ENCODE measurements at places on chromosomes 11 and 22.
A peak's percentile ranks its signal among the peaks of the same experiment; 100 is the strongest.

DNA sequence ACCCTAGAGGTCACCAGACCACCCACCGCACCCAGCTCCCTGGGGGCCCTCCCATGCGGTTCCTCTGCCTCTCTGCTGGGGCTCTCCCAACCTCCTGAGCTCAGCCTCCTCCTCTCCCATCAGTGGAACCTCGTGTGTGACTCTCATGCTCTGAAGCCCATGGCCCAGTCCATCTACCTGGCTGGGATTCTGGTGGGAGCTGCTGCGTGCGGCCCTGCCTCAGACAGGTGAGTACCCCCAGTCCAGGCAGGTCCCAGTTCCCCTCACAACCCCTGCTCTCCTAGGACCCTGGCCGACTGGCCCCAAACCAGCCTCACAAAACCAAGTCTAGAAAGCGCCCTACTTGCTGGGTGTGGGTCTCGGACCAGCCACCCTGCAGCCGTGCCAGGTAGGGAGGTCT, 1.6 kb downstream of the SLC22A12 start:
- DNase-seq = no peak

- peak; percentile 61 for DNase-seq
Measured at GRCh38 chr11:70343636-70344035, 54.7 kb upstream of the CTTN start.

DNA sequence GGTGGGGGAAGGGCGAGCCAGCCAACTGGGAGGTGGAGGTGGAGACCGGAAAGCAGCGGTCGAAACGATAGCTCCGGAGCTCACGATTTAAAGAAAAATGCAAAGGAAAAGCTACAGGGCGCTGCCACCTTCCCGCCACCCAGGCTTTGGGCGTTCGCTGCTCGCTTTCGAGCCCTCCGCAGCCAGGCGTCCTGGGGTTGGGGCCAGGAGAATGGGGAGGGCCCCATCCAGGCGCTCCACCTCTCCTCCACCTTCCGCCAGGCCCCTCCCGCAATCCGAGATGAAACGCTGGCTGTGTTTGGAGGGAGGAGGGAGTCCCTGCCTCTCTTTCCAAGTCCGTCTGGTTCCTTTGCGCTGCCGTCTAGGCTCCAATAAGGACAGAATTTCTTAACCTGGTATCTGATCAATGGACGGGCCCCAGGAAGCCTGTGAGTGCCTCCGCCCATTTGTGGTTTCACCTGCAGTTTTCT, 483 bp upstream of the ABTB2 start:
- peak; percentile 23 for DNase-seq

- DNase-seq = no peak
Measured at GRCh38 chr11:74141241-74141695, 29.5 kb downstream of the C2CD3 start.

DNA sequence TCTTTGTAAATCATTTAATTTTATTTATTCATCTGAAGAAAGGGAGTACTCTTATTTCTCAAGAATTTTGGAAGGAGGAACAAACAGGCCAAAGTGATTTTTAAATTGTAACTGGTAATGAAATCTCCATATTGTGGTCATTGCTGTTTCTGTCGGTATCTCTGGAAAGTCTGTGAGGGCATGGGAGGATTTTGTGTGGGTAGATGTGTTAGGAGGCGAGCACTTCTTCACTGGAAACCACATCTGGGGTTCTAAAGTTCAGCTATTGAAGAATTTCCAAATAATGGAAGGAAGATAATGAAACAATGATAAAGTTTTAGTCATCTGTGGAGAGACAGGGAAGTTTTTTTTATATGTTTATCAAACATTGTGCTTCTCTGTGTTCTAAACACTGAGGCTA, 6.6 kb downstream of the TRIM34 start:
- DNase-seq = no peak

GRCh38 chr11:43574411-43574810, 106.1 kb upstream of the HSD17B12 start:
- DNase-seq = no peak

DNA sequence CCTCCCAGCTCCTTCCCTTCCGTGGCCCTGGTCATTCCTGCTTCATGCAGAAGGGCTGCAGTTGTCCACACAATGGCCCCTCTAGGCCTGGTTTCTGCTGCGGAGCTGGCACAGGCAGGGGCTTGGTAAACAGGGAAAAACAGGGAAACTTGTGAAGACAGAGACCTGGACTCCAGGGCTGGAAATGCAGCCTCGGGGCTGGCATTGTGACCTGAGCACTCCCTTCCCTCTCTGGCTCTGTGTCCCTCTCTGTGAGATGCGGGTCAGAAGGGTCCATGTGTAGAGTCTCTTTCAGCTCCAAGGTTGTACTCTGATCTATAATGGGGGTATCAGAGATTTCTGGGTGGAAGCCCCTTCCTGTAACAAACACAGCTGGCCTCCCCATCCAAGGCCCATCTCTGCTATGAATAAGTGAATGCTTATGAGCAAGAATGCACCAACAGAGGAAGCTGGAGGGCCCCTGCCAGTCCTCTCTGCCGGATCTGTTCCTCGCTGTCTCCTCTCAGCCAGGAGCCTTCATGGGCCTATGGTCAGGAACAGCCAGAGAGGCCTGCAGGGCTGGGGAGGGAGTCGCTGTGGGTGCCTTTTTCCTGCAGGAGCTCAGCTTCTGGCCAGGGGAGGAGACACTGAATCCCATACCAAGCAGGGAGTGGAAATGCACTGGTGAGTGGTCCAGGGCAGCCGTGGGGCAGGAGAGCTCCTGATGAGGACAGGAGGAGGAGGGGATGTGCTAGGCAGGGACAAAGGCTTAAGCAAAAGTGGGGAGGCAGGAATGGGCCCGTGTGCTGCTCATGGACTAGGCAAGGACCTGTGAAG, 6.7 kb upstream of the DERL3 start:
- DNase-seq = no peak

DNA sequence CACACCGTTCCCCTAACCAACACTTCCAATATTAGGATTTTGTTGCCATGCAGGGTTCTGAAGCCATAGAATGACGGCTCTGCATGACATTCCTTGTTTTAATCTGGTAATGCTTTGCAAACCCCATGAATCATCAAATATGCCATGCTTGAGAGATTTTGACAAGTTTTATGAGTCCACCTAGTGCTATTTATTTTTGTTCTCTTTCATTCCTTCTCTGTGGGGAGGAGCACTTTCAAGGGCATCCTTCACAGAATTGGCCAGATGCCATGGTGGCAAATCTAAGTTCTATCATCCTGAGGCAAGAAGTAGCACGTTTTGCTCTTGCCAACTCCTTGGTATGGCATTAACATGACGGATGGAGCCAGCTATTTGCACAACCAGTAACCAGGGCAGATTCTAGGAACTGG, 268.4 kb downstream of the FAM76B start:
- no peak for DNase-seq

- DNase-seq = no peak
Measured at GRCh38 chr11:2510626-2511402, 66.0 kb downstream of the KCNQ1 start.

- no peak for DNase-seq
Measured at GRCh38 chr11:7600205-7600775, 73.0 kb downstream of the CYB5R2 start.

- no peak for DNase-seq
Measured at GRCh38 chr11:70727899-70728620, 329.7 kb downstream of the CTTN start.

GRCh38 chr11:120565466-120566155, 54.1 kb downstream of the GRIK4 start:
- no peak for DNase-seq

DNA sequence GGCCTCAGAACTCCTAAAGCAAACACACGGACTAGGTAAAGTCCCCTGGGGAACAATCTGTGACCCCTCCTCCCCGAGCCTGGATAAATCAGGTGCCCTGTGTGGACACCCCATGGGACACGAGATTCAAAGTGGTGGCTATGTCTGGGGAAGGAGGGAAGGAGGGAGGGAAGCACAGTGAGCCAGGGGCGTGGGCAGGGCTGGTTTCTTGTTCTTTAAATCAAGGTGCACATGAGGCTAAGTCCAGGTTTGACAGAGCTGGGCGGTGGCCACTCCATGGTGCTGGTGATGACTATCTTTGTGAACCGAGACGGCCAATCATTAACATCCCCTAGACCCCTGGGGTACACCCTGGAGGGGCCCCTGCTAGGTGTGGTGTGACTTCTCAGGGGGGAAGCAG, 20.3 kb upstream of the TH start:
- no peak for DNase-seq

GRCh38 chr11:79525257-79525656, 84.4 kb upstream of the TENM4 start:
- DNase-seq = no peak

GRCh38 chr11:84522331-84522730, 1104.8 kb downstream of the DLG2 start:
- no peak for DNase-seq

DNA sequence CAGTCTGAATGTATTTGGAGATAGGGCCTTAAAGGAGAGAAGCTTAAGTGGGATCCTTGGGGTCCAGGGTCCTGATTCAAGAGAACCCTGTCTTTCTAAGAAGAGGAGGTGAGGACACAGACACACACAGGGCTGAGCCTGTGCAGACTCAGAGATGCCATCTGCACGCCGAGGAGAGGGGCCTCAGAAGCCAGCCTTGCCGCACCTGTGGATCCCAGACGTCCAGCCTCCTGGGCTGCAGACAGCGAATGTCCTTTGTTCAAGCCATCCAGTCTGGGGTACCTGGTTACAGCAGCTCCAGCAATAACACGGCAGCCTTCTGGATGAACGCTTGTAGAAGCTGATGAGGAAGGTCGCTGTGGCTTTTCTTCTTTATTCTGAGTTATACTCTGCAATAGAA, 1086.1 kb downstream of the BRD1 start:
- DNase-seq = no peak

GRCh38 chr11:128550261-128550821, 37.0 kb downstream of the ETS1 start:
- DNase-seq = no peak

- no peak for DNase-seq
Measured at GRCh38 chr11:60809691-60810090, 24.6 kb downstream of the MS4A10 start.

GRCh38 chr11:108568195-108568858, 25.2 kb downstream of the EXPH5 start:
- DNase-seq = no peak

DNA sequence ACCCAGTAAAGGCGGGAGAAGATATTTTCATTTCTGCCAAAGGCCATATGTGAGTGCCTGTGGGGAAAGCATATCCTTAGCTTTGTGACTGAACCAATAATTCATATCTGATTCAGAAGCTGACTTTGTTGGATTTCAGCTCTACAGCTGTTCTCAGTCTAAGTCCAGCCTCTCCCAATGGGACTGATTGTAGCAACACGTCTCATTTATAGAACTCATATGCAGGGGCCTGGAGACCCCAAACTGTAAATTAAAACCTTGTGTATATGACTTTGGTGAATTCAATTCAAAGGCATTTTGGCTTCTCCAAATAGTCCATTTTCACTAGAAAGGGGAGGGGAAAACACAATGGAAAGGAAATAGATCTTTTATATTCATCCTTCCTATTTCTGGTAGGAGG, 250.4 kb upstream of the SORL1-AS1 start:
- DNase-seq = no peak

- no peak for DNase-seq
Measured at GRCh38 chr11:119446871-119447663, 24.1 kb upstream of the THY1 start.

DNA sequence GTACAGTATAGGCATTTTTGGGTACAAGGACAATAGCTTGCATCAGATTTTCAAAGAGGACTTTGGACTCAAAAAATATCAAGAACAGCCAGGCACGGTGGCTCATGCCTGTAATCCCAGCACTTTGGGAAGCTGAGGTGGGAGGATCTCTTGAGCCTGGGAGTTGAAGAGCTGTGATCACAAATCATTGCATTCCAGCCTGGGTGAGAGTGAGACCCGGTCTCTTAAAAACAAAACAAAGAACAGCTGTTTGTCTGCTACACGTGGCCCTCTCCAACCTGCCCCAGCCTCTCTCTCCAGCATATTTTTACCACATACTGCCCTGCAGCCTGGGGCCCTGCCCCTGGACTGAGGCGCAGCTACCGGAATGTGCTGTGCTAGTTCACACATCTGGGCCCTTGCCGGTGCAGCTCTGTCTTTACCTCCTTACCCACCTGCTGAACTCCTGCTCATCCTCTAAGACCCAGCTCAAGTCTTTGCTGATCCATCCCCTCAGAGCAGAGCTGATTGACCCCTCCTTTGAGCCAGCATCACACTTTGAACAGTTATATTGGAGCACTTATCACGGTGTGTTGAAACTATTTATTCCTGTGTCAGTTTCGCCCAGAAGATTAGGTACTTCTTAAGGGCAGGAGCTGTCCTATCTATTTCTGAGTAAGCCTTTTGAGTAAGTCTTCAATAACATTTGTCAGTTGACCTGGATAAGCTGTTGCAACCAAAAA, 29.4 kb downstream of the GRIK4 start:
- no peak for DNase-seq

All from right renal cortex interstitium (tissue), 3 donors.